ENCODE measurements at places on chromosomes 12 and 14. TPM values are rescaled to one million over a fixed set of nuclear protein-coding genes. Genes with fewer than 3 reads are reported as not detected.

The KCNJ8 gene
- total RNA-seq, result 20.9 TPM

GRCh38 chr12:1282670-1283315, 291.8 kb downstream of the ERC1 start:
- H3K36me3 ChIP-seq, result no peaks in the 10 kb centered on the region
- DNase-seq, result no peak
- H3K4me3 ChIP-seq, result no peak overlapping the region
- peak overlapping the region; percentile 51 for H3K27ac ChIP-seq
- no peaks in the 10 kb centered on the region for H3K27me3 ChIP-seq
- H3K4me1 ChIP-seq, result peaks cover 3% of the 10 kb centered on the region

- H3K4me1 ChIP-seq, result peaks cover 11% of the 10 kb centered on the region
- peak overlapping the region; percentile 63 for H3K27ac ChIP-seq
- no peak overlapping the region for H3K4me3 ChIP-seq
- H3K27me3 ChIP-seq, result no peaks in the 10 kb centered on the region
Observed at GRCh38 chr12:62683776-62684569, 217.3 kb downstream of the MON2 start.

GRCh38 chr12:89525305-89525823, 483 bp downstream of the POC1B start:
- no peaks in the 10 kb centered on the region for H3K27me3 ChIP-seq
- peak overlapping the region; percentile 89 for H3K4me3 ChIP-seq
- H3K36me3 ChIP-seq, result no peaks in the 10 kb centered on the region
- peak; percentile 81 for DNase-seq

The PRIM1 gene
- total RNA-seq, result 9.3 TPM
